Effector CD4-positive, alpha-beta T cell (primary cell): ENCODE measurements at places on chromosomes 2 and 18.

DNA sequence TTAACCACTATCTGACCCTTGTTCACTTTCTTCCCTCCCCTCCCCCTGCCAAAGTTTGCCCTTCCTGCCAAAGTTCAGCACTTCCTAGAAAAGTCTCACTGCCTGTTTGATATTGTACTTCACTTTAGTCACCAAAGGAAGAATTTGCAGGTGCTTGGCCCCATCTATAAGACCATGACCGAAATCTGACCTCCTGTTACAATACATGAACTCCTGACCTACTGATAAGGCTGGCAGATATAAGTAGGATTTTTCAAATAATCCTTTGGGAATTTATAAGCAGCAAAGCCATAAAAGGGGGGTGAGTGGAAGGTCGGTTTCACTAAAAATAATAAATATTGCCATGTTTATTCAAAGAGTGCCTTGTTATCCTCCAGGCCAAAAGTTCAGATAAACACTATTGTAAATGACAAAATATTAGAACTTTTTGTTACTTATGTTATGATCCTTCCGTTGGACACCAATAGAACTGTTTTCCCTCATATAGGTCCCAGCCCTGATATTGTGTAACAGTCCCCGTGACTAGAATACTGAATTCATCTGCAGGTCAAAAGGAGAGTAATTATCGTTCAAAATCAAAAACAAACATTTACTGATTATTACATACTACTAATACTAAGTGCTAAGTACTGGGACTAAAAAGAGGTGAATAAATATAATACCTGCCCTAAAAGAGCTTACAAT lies 277.6 kb downstream of the EXOC6B start:
- no peak for DNase-seq

GRCh38 chr2:67694445-67694844 lies 297.3 kb downstream of the ETAA1 start:
- no peak for DNase-seq

GRCh38 chr2:105052773-105053172 lies 14.9 kb downstream of the MRPS9 start:
- no peak for DNase-seq

- DNase-seq: no peak
These were observed 47.4 kb downstream of the EXOC6B start for GRCh38 chr2:72778410-72778809.

- DNase-seq: no peak
These were observed 101.7 kb downstream of the COBLL1 start for GRCh38 chr2:164739966-164740365.

GRCh38 chr2:75064691-75065396 lies 106.4 kb downstream of the POLE4 start:
- DNase-seq: no peak
